Activated naive CD4-positive, alpha-beta T cell treated with Interleukin-2 at 50 U/mL for 16 hours (primary cell): ENCODE measurements at places on chromosomes 13 and 19.

- DNase-seq: peak; percentile 65
These were observed 1.5 kb downstream of the TCF3 start for GRCh38 chr19:1650650-1651567.

DNA sequence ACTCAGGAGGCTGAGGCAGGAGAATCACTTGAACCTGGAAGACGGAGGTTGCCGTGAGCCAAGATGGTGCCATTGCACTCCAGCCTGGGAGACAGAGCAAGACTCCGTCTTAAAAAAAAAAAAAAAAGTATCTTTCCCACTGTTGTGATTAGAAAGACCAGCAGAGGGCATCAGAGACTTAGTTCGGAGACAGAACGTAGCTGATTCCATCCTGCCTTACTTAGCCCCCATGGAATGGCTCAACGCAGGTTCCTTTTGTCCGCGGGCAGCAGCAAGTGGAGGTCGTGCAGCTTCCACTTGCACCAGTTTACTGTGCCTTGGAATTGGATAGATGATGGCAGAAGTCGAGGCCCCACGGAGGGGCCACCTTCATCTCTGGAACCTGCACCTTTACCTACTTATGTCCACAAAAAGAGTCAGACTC is 8.1 kb downstream of the TIMM29 start:
- DNase-seq: peak; percentile 22

GRCh38 chr19:14248578-14249011 is 42.6 kb upstream of the ADGRL1 start:
- peak; percentile 44 for DNase-seq

DNA sequence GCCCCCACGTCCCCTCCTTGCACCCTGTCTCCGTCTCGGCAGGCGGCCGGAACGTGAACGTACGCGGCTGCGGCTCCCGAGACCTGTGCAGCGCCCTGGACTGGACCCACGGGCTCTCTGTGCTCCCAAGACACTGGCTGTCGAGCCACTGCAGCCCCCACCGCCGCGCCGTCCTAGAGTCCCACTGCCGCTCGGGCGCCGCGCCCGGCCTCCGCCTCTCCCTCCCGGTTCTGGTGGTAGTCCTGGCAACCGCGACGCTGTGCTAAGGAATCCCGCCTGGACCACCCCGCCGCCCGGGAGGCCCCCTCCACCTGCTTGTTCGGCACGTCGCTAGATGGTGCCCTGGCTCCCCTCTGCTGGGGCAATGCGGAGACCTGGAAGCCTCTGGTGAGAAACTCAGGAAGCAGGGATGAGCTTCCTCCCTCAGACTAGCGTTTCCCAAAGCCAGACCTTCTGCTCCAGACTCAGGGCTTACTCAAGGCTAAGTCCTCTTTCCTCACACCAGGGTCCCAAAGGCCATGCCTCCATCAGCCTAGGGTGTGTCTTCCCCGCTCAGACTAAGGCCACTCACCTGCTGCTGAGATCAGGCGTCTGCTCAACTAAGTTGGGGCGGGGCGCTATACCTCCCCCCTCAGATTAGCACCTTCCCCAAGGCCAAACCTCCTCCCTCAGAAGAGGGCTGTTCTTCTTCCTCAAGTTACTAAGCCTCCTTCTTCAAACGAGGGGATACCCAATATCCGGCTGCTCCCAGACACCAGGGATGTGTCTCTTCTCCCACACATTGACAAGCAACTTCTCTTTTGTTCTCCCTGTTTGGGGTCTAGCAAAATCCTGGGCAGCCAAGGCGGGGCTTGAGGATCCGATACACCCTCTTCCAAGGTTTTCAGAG is 16.1 kb upstream of the IRGC start:
- DNase-seq: no peak

- no peak for DNase-seq
These were observed 148.1 kb downstream of the DNAJC15 start for GRCh38 chr13:43171489-43171888.

DNA sequence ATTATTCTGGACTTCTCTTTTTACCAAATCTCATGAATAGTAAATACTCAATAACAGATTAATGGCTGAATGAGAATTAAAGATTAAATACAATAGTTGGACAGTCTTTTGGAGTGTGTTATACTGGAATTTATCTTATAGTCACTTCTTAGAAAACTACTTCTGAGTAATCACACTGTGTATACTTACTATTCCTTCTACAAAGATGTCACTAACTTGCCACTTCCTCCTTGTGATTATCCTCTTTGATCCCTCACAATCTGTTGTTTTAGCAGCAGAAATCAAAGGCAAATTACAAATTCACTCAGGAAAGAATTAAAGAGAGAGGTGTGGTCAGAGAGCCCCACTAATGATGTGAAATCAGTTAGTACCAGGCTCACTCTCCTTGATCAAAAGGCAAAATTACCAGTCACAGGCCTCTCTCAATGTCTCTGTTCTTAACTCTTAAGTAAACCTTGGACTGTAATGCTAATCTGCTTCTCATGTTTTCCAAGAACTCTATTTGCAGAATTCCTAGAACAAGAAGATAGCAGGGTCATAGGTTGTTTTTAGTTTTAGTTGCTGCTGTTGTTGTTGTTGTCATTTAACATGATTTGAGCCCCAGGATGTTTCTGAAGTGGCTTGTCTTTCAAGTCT is 37.3 kb upstream of the FNDC3A start:
- no peak for DNase-seq

- no peak for DNase-seq
These were observed 128.3 kb downstream of the GGACT start for GRCh38 chr13:100460266-100460665.

DNA sequence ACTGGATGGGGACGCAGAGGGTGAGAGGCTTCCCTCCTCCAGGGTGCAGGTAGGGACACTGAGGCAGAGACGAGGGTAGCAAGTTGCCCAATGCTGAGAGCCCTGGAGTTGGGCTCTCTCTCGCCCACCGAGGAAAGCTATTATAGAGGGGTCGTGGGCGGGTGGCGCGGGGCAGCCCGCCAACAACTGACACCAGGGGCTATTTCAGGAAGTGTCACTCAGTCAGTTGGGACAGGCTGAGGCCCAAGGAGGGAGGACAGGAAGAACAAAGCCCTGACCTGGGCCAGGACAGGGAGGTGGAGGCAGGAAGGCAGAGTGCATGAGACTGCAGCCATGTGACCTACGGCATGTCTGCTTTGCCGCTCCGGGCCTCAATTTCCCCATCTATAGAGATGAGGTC is 29.9 kb downstream of the TINCR start:
- no peak for DNase-seq

GRCh38 chr19:10812196-10812595 is 23.8 kb downstream of the TMED1 start:
- DNase-seq: no peak

DNA sequence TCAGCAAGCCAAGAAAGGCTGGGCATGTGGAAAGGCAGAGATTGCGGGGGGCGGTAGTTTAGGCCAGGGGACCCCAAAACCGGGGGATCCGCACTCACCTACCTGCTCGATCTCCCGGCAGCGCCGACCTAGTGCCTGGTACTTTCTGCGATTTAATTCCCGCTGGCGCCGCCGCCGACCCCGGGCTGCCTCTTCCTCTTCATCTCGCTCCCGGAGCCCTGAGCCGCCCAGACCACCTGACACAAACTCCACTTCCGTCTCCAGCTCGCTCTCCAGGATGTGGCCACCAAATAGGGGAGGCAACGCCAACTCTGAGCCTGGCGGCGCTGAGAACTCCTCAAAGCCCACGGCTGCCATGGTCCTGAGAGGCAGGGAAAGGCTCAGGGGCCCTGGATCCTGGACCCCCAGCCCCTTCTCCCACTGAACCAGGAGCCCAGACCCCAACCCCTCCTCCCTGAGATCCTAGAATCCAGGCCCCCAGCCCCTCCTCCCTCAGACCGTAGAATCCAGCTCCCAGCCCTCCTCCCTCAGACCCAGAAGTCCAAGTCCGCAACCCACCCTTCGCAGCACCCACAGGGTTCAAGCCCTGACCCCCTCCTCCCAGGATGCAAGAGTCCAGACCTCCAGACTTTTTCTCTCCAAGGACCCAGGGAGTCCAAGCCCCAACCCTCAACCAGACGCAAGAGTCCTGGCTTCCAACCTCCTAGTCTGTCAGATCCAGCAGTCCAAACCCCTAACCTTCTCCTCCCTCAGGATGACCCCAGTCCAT is 933 bp downstream of the TFPT start:
- DNase-seq: peak; percentile 38

DNA sequence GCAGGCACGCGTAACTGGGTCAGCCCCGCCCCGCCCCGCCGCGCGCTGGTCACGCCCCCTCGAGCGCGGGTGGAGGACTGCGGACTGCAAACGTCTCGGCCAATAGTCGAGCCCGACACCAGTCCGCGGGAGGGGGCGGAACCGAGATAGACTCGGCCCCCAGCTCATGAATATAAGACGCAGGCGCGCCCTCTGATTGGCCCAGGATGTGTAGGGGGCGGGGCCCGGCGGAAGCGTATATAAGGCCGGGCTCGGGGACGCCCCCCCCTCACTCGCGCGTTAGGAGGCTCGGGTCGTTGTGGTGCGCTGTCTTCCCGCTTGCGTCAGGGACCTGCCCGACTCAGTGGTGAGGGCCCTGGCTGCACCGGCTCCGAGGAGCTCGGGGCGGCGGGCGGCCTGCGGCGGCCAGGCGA is at the start of gene CIRBP:
CIRBP (plus strand) TSS at position 268 of the 413 bp plus-strand sequence. CDS start 1,602 bp downstream, outside the sequence.
- DNase-seq: peak; percentile 100

DNA sequence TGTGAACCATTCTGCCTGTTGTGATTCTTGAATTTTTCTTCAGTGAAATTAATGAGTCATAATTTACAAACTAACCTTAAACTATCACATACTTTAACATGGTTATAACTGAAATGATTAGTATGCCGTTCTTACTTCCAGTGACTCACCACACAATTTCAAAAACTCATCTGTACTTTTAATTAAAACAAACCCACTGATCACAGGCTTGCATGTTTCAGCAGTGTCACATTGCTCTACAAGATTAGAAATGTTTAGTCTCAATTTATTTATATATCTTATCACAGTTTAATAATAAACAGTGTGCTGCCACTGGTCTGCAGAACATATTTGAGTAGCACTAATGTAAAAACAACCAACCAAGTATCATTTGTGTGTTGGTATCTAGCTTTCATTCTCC is 2227.9 kb upstream of the PCDH20 start:
- no peak for DNase-seq

DNA sequence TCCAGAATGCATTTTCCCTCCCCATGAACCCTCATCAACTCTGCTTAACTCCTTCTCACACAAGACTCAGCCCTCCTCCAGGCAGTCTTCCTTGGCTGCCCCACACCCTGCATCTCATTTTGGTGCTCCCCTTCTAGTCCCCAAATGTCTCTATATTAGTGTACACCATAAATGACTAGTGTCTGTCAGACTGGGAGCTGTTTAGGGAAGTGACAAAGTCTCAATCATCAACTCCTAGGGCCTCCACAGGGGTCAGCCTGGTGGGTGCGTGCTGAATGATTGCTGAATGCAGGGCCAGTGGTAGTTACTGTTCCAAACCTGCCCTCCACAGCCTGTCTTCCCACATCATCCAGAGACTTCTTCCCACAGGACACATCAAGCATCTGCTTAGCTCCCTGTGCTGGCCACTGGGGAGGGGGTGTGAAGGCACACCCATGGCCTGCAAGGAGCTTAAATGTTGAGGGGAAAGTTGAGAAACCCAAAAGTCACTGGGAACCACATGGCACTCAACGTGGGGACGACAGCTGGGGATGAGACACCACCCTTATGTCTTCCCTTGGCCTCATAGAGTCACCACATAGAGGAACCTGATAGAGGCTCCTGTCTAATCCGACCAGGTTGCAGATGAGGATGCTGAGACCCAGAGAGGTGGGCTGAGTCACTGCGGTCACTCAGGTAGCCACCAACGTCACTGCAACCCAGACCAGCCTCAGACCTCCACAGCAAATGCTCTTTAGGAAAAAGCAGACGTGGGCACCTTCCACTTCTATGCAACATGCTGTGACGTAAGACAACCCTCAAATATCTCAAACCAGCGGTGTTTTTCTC is 79.3 kb upstream of the TM9SF2 start:
- DNase-seq: no peak

DNA sequence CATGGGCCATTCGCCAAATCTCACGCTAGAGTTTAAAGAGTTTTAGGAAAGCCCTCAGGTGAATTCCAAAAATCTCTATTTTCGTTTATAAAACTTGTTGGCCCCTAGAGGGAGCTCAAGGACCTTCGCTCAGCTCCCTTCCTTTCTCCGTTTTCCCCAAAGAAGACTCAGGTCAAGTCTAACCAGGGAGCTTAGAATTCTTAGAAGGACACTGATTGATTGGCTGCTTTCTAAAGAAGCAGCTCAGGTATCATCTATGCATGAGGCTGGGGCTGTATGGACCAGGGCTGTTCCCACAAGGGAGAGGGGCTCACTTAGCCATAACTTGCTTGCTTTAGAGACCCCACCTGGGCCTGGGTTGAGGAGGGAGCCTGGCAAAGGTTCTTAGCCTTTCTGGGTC is 20.5 kb downstream of the DZIP1 start:
- DNase-seq: no peak

DNA sequence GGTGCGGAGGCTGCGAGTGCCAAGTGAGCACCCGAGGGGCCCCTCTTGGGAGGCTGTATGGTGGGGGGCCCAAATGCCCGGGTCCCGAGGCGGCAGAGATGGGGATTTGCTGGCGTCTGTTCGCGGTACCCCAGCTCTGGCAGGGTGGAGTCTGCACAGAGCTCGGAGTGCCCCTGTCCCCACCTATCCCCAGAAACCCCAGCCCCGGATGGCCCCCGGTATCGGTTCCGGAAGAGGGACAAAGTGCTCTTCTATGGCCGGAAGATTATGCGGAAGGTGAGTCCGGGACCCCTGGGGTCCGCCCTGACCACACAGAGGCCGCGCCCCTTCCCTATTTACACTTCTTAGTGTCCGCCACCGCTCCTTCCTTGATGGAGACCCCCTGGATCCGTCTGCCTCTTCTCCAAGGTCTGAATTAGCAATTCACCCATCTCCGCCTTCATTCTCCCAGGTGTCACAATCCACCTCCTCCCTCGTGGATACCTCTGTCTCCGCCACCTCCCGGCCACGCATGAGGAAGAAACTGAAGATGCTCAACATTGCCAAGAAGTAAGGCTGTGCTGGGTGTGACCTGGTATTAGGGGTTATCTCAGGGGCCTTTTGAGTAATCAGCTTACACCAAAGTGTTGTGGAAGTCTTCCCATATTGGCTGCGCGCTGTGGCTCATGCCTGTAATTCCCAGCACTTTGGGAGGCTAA is 630 bp downstream of the PNPLA6 start:
- DNase-seq: no peak

DNA sequence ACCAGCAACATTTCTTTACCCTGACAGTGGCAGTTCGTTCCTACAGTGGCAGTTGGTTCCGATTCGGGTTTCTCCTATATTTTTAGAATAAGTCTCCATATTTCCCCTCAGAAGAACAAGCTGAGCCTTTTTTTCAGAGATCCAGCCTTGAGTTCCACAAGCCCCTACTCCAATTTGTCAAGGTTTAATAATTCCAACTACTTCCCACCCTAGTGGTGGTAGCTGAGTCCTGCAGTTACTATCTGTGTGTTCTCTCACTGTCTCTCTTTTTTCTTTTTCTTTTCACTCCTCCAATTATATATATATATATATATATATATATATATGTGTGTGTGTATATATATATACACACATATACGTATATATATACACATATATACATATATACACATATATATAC is 1347.3 kb downstream of the PCDH9 start:
- DNase-seq: no peak
